Activated CD8-positive, alpha-beta memory T cell treated with anti-CD3 and anti-CD28 coated beads for 48 hours (primary cell): ENCODE measurements at places on chromosomes 3 and 15.

GRCh38 chr3:146503461-146504202 is 34.3 kb upstream of the PLSCR2 start:
- no peak for DNase-seq

GRCh38 chr3:182305881-182306665 is 487.2 kb upstream of the ATP11B start:
- DNase-seq: no peak

DNA sequence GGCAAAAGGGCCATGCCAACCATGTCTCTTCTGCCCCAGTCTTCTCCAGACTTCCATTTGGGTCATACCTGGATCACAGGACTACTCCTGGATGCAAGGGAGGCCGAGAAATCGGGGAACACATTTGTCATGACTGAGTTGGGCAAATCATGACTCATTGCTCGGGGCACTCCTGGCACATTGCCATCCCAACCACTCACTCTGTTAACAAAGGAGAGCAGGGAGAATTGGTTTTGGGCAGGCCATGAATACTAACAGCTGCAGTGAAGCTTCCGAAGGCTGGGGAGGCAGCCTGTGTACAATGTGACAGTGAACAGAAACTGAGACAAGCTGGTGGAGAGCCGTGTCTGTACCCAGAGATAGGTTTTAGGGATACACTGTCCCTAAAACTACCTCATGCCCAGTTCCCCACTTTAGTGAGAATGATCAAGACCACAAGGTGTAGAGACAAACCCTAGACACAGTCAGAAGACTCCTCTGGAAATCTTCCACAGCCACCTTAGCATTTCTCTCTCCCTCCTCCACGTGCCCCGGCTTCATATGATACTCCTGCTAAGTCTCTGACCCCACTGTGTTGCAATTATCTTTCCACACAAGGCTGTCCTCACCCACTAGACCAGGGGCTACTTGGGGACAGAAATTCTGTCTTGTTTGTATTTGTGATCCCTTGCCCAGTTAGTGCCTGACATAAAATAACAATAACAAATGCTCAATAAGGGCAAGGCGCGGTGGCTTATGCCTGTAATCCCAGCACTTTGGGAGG is 10.5 kb upstream of the BUB1B start:
- DNase-seq: no peak

- DNase-seq: no peak
These were observed 207.6 kb upstream of the AZI2 start for GRCh38 chr3:28556195-28556594.

DNA sequence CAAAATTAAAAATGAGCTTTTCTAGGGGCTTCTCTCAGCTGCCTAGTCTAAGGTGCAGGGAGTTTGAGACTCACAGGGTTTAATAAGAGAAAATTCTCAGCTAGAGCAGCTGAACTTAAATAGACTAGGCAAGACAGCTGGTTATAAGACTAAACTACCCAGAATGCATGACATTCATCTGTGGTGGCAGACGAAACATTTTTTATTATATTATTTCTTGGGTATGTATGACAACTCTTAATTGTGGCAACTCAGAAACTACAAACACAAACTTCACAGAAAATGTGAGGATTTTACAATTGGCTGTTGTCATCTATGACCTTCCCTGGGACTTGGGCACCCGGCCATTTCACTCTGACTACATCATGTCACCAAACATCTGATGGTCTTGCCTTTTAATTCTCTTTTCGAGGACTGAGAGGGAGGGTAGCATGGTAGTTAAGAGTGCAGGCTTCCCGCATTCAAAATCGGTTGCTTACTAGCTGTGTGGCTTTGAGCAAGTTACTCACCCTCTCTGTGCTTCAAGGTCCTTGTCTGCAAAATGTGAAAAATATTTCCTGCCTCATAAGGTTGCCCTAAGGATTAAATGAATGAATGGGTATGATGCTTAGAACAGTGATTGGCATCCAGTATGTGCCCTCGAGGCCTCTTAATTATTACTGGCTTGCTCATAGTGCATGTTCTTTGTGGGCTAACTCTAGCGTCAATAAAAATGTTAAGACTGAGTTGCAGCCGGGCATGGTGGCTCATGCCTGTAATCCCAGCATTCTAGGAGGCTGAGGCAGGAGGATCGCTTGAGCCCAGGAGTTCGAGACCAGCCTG is 984 bp downstream of the CCR5 start:
- no peak for DNase-seq

- DNase-seq: no peak
These were observed 90.4 kb downstream of the TJP1 start for GRCh38 chr15:29731865-29732264.

GRCh38 chr15:76795217-76795616 is 109.9 kb downstream of the SCAPER start:
- no peak for DNase-seq

- DNase-seq: no peak
These were observed 162.4 kb downstream of the ADAMTSL3 start for GRCh38 chr15:83816124-83816883.

GRCh38 chr3:52555056-52555455 is 18.7 kb downstream of the UQCC5 start:
- no peak for DNase-seq

DNA sequence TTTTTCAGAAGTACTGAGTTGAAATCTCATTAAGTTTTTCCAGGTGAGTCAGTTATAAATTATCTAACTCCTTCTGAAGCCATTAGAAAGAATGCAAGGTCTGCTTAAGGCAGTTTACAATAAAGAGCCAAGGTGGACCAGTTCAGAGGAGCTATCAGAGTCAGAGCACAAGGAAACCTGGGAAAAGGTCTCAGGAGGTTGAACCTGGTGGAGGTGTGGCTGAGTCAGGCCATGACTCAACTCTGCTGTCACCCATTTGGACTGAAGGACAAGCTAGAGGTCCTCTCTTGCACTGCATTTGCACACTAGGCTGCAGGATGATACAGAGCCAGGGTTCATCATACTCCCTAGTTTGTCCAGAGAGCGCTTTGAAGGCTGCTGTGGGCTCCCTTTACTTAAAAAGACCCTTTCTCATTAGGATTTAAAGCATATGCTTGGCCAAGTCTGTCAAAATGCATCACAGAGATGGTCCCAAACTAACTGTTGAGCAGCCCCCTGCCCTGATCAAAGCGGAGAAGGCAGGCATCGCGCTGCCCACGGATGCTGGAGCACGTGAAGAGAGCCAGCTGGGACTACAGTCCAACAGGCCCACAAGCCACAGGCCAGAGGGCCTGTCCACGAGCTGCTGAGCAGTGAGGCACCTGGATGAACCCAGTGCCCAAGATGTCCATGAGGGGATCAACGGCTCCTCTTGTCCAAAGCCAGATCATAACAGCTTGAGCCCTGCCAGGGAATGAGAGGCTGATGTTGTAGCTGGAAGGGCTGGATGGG is 26.0 kb upstream of the MRPS22 start:
- DNase-seq: no peak

DNA sequence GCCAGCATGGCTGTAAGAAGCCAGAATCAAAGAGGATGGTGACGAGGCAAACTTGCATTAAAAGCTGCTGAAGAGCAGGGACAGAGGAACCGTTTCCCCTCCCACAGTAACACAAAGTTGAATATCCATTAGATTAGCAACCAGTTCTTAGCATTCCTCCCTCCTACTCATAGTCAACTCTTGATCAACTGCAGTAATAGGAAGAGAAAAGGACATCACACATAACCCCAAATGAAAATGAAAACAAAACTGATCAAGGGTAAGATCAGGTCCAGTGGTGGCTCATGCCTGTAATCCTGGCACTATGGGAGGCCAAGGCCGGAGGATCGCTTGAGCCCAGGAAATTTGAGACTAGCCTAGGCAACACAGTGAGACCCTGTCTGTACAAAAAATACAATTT is 165.2 kb downstream of the GREM1 start:
- DNase-seq: no peak

DNA sequence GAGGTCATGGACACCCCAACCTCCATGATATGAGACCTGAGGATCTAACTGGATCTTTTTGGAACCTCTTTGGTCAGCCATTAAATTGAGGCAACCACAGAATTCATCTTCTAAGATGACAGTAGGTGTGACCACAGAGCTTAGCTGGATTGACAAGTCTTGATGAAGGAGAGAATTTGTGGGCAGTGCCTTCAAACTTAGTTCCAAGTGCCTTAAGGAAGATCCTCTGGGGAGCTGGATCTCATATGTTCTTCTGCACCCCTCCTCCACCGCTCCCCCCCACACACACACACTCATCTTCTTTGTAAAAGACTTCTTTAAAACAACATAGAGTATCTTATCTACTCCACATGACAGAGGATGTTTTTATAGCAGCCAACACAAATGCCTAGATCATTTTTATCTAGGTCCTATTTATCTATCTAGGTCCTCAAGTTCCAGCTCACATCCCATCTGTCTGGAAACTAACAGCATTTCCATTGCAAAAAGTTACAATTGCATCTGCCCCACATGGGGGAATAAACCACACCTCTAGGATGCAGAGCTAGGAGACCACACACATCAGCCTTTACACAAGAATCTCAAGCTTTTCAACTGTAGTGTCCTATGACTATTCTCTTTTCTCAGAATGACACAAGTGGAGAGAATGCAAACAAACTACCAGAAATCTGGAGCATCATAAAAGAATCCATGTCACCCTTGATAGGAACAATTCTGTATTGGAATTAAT is 37.4 kb downstream of the WWTR1 start:
- DNase-seq: no peak

GRCh38 chr3:58572013-58572633 is 5.1 kb downstream of the FAM107A start:
- no peak for DNase-seq

DNA sequence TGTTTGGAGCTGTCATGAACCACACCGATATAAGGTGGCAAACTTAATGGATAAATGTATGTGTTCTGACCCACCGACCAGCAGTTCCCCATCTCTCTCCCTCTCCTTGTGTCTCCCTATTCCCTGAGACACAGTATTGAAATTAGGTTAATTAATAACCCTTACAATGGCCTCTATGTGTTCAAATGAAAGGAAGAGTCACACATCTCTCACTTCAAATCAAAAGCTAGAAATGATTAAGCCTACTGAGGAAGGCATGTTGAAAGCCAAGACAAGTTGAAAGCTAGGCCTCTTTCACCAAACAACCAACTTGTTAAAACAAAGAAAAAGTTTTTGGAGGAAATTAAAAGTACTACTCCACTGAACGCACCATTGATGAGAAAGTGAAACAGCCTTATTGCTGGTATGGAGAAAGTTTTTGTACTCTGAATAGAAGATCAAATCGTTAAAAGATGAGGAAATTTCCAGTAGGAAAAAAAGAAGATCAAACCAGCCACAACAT is 15.0 kb downstream of the ATR start:
- DNase-seq: no peak

DNA sequence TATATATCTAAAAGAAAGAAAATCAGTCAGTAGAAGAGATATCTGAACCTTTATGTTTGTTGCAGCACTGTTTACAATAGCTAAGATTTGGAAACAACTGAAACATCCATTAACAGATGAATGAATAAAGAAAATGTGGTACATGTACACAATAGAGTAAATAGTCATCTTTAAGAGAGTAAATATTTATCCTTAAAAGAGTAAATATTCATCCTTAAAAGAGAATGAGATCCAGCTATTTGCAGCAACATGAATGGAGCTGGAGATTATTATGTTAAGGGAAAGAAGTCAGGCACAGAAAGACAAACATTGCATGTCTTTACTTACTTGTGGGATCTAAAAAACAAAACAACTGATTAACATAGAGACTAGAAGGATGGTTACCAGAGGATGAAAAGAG is 197.0 kb upstream of the CBLB start:
- DNase-seq: no peak

GRCh38 chr3:54262541-54262940 is 140.2 kb downstream of the CACNA2D3 start:
- no peak for DNase-seq

- DNase-seq: no peak
These were observed 31.5 kb downstream of the UBE2E1 start for GRCh38 chr3:23837286-23837685.

- DNase-seq: no peak
These were observed 72.2 kb downstream of the SMAD6 start for GRCh38 chr15:66774001-66774814.

GRCh38 chr15:66946578-66947164 is 118.7 kb upstream of the SMAD3 start:
- peak; percentile 27 for DNase-seq

DNA sequence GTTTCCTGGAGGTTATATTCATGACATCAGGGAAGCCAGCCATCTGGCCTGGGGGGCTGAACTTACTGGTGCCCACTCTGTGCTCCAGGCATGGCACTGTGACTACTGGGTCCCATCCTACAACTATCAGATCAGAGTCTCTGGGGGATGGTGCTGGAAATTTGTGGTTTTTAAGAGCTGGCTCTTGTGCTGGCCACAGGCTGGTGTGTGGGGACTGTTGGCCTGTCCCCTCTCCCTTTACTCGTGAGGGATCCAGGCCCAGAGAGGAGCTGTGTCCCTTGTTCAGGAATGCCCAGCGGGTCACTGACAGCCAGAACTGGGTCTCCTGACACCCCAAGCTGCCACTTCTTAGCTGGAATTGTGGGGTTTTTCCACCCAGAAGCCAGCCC is 44.5 kb upstream of the SEC22A start:
- DNase-seq: no peak

GRCh38 chr15:98801234-98801561 is 152.9 kb downstream of the IGF1R start:
- DNase-seq: no peak

- no peak for DNase-seq
These were observed 29.4 kb downstream of the CCK start for GRCh38 chr3:42236611-42237010.

DNA sequence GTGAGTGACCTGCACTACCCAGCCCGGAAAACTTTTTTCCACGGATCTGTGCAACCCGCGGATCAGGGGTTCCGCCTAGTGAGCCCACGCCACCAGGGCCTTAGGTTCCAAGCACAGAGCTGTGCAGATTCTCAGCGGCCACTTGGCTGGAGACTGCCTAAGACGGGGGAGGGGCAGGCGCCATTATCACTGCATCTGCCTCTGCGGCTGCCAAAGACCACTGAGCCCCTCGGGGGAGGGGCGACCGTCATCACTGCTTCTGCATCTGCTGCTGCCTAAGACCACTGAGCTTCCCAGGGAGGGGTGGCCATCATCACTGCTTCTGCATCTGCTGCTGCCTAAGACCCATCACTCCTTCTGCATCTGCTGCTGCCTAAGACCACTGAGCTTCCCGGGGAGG is 460.2 kb downstream of the OCA2 start:
- DNase-seq: no peak

GRCh38 chr3:70527026-70527425 is 214.6 kb upstream of the MDFIC2 start:
- DNase-seq: no peak

- DNase-seq: no peak
These were observed 122.0 kb upstream of the ALDH1A3 start for GRCh38 chr15:100757661-100758060.

DNA sequence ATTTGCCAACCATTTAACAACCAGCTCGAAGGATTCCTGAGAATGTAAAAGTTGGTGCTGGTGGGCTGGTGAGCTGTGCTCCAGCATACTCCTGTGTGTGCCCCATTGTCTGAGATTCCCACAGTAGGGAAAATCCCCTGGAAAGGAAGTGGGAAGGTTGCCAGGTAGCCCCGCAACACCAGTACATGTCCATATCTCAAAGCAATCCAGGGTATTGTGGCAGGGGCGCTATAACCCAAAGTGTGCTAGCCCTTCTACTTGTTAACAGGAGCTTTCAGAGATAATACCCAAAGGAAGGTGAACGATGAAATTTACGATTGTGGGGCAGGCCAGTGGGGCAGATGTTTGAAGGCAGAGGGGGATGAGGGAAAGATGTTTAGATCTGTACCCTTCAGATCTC is 42.7 kb upstream of the SYNM start:
- DNase-seq: no peak

GRCh38 chr3:143100451-143100850 is 19.1 kb upstream of the CHST2 start:
- DNase-seq: no peak

GRCh38 chr15:45842151-45842550 is 207.3 kb downstream of the SQOR start:
- no peak for DNase-seq
